Panc1 (cell line): ENCODE measurements at places on chromosomes 11 and 22.

DNA sequence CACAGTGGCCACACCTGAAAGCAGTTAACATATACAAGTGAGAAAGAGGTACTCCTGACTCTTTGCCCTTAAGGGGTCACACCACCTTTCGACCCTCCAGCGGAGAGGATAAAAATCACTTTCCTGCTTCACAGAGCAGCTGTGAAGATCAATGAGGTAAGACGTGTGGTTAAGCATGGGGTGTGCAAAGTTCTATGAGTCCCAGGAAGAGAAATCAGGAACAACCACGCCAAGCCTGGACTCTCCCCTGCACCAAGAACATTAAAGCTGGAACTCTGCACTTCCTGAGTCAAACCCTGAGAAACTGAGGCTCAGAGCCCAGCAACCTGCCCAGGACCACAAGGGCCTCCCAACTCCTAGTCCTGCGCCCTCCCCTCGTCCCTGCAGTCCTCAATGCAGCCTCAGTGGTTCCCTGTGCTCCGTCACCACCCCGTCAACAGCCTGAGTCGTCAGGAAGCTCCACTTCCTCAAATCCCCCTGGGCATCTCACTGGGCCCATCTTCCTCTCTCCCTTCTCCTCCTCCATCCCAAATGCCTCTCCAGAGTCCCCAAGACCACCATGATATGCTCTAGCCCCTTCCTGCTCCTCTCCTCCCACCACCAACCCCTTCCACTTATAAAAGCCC, 17.7 kb downstream of the TNKS1BP1 start:
- H3K36me3 ChIP-seq = no peaks in the 10 kb centered on the region
- H3K4me1 ChIP-seq = peaks cover 23% of the 10 kb centered on the region
- no peaks in the 10 kb centered on the region for H3K27me3 ChIP-seq
- no peak for DNase-seq
- no peak overlapping the region for H3K27ac ChIP-seq
- no peak overlapping the region for H3K4me3 ChIP-seq

DNA sequence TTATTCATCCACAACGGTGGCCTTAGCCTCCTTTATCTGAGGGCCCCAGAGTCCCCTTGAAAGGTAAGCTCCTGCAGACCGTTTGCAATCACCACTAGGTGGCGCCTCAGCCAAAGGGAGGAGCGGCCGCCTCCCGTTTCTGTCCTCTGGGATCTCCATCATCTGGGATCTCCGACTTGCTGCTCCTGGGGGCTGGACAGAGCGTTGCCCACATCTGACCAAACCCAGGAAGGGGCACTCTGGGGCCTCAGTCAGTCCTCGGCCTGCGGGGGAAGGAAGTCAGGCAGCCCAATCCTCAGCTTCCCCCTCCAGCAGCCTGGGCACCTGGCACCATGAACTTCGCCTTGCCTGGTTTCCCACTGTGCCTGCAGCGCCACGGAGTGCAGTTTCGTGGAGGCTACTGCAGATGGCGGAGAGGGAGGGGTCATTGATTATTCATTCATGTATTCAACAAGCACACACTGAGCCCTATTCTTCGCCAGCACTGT, 23.5 kb downstream of the TP53I11 start:
- peak overlapping the region; percentile 20 for H3K4me3 ChIP-seq
- no peaks in the 10 kb centered on the region for H3K36me3 ChIP-seq
- peaks cover 17% of the 10 kb centered on the region for H3K4me1 ChIP-seq
- no peak overlapping the region for H3K27ac ChIP-seq
- peak; percentile 27 for DNase-seq
- no peaks in the 10 kb centered on the region for H3K27me3 ChIP-seq

- H3K27me3 ChIP-seq = no peaks in the 10 kb centered on the region
- peaks cover 34% of the 10 kb centered on the region for H3K4me1 ChIP-seq
- H3K4me3 ChIP-seq = peak overlapping the region; percentile 87
- peak overlapping the region; percentile 100 for H3K27ac ChIP-seq
Observed at GRCh38 chr11:10856689-10857458, 979 bp downstream of the ZBED5 start.

- no peaks in the 10 kb centered on the region for H3K27me3 ChIP-seq
- DNase-seq = no peak
- H3K27ac ChIP-seq = peak overlapping the region; percentile 78
- no peak overlapping the region for H3K4me3 ChIP-seq
- H3K36me3 ChIP-seq = no peaks in the 10 kb centered on the region
- peaks cover 54% of the 10 kb centered on the region for H3K4me1 ChIP-seq
Observed at GRCh38 chr11:118895093-118896039, 11.7 kb downstream of the CXCR5 start.

DNA sequence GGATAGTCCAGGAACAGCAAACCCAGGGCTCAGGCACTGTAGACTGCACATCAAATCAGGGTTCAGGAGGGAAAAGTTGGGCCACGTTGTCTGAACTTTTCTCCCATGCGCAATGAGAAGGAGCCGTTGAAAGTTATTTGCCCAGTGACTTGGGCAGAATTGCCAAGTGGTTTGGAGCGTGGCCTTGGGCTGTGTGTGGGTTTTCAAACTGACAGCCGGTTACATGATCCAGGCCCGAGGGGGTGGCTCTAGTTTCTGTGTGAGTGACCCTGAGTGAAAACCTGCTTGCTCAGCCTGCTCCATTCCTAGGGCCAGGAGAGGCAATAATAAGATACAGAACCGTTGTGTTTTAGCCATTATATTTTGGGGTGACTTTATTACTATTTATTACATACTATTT, 20.3 kb downstream of the MB start:
- H3K27ac ChIP-seq = peak overlapping the region; percentile 99; the same call in 1 of the 2 replicates
- H3K36me3 ChIP-seq = no peaks in the 10 kb centered on the region
- no peak overlapping the region for H3K4me3 ChIP-seq

DNA sequence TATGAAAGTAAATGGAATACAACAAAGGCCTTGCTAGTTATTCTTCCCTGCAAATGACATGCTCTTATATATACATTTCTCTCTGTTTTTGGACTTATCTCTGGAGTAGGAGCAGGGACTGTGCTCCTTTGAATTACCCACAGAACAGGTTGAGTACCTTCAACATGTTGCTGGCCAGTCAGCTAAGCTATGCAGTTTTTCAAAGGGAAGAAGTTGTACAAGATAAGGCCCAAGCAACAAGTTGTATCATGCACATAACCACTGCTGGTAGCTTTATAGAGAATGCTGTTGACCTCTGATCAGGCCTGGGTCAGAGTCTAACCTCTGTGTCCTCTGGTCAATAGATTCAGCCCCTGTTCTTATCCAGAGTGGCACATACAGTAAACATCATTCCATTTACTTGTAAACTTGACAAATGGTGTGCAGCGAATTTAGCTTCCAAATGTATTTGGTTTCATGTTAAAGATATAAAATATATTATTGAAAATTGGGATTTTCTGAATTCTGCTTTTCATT, 99.6 kb downstream of the C11orf87 start:
- H3K27me3 ChIP-seq = no peaks in the 10 kb centered on the region
- H3K36me3 ChIP-seq = no peaks in the 10 kb centered on the region
- no peak overlapping the region for H3K4me3 ChIP-seq
- no peaks in the 10 kb centered on the region for H3K4me1 ChIP-seq
- H3K27ac ChIP-seq = no peak overlapping the region

DNA sequence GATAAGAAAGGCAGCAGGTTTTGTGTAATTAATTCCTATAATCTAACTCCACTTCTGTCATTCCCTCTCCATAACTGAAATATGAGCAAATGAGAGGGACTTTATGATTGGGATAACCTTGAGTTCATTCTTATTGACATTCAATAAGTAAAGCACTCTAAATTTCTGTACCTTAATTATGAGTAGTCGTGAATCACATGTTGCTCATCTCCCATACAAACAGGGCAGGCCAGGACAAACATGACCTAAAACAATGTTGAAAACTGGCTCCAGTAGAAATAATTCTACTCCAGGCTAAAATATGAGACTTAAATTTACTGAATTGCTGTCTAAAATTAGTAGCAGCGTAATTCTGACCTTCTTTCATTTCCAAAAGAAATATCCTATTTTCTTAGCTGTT, 505.4 kb downstream of the NELL1 start:
- H3K27ac ChIP-seq = no peak overlapping the region
- H3K27me3 ChIP-seq = no peaks in the 10 kb centered on the region
- no peak overlapping the region for H3K4me3 ChIP-seq
- no peaks in the 10 kb centered on the region for H3K4me1 ChIP-seq
- no peaks in the 10 kb centered on the region for H3K36me3 ChIP-seq
- DNase-seq = no peak

GRCh38 chr11:1829039-1829820, 5.6 kb upstream of the SYT8 start:
- peak overlapping the region; percentile 7; the same call in 1 of the 2 replicates for H3K4me3 ChIP-seq
- no peaks in the 10 kb centered on the region for H3K36me3 ChIP-seq
- H3K4me1 ChIP-seq = peaks cover 97% of the 10 kb centered on the region
- H3K27me3 ChIP-seq = no peaks in the 10 kb centered on the region
- no peak for DNase-seq

GRCh38 chr11:37390576-37391083, 792.6 kb upstream of the RAG2 start:
- H3K36me3 ChIP-seq = no peaks in the 10 kb centered on the region
- H3K4me1 ChIP-seq = no peaks in the 10 kb centered on the region
- no peak overlapping the region for H3K27ac ChIP-seq
- no peak for DNase-seq

DNA sequence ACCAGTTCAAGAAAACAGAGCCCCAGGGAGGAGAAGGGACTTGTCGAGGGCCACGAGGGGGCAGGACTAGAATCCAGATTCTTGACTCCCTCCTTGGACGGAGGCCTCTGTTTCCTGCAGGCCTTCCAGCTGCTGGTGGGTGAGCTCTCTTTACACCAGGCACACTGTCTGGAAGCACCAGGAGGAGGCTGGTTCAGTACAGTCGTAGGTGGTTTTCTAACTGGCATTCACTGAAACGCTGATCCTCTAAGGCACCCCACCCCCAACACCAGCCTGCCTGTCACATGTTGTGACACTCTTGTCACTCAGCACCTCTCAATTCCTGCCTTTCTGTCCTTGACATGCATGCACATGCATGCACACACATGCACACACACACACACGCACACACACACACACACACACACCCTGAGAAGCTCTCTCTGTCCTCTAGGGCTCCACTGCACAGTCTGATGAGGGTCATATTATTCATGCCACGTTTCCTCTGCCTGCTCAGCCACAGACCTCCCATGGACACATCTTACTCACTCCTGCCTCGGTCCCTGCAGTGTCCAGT, 751 bp downstream of the MS4A10 start:
- H3K27me3 ChIP-seq = no peaks in the 10 kb centered on the region
- H3K27ac ChIP-seq = no peak overlapping the region
- H3K4me1 ChIP-seq = no peaks in the 10 kb centered on the region
- no peak for DNase-seq
- no peak overlapping the region for H3K4me3 ChIP-seq

DNA sequence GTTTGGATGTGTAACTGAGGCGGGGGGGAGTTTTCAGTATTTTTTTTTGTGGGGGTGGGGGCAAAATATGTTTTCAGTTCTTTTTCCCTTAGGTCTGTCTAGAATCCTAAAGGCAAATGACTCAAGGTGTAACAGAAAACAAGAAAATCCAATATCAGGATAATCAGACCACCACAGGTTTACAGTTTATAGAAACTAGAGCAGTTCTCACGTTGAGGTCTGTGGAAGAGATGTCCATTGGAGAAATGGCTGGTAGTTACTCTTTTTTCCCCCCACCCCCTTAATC, 2.3 kb downstream of the MALAT1 start:
- no peaks in the 10 kb centered on the region for H3K27me3 ChIP-seq
- no peak for DNase-seq
- H3K36me3 ChIP-seq = peaks cover 66% of the 10 kb centered on the region
- peak overlapping the region; percentile 78 for H3K4me3 ChIP-seq

GRCh38 chr11:73528483-73529203, 69.3 kb downstream of the FAM168A start:
- no peaks in the 10 kb centered on the region for H3K36me3 ChIP-seq
- no peak for DNase-seq
- no peaks in the 10 kb centered on the region for H3K27me3 ChIP-seq
- H3K4me1 ChIP-seq = peaks cover 10% of the 10 kb centered on the region

DNA sequence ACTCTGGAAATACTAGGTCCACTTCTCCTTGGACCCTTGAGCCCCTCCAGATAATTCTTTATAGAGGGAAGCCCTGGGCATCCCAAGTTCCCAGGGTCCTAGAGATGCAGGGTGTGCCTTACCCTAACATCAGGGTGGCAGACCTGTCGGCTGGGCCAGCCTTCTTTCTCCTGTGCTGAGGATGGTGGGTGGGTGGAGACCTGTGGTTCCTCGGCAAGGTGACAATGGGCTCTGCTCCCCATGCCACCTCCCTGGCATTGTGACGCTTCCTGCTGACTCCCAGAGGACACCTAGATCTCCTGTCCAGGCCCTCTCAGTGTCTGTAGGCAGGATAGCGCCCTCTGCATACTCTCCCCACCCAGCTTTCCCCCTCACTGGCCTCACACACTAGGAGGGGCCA, 3.8 kb upstream of the DERL3 start:
- H3K27me3 ChIP-seq = no peaks in the 10 kb centered on the region
- no peaks in the 10 kb centered on the region; the same call in 1 of the 2 replicates for H3K4me1 ChIP-seq
- H3K36me3 ChIP-seq = no peaks in the 10 kb centered on the region
